CD4-positive, alpha-beta memory T cell (primary cell): ENCODE measurements at places on chromosomes 1 and 21.

- DNase-seq = no peak
Observed at GRCh38 chr1:116999596-116999995, 2.0 kb upstream of the CD101 start.

- DNase-seq = no peak
Observed at GRCh38 chr1:235834620-235835019, 32.1 kb downstream of the LYST start.

DNA sequence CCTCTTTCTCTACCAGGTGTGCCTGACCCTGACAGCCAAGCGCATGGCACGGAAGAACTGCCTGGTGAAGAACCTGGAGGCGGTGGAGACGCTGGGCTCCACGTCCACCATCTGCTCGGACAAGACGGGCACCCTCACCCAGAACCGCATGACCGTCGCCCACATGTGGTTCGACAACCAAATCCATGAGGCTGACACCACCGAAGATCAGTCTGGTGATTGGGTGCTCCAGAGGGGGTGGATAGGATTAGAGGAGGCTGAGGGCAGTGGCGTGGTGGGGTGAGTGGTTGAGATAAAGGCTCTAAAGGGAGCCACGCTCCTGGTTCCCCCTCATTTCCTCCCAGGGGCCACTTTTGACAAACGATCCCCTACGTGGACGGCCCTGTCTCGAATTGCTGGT lies 13.1 kb downstream of the ATP1A2 start:
- no peak for DNase-seq

- no peak for DNase-seq
Observed at GRCh38 chr1:35691080-35691479, 27.6 kb downstream of the C1orf216 start.

DNA sequence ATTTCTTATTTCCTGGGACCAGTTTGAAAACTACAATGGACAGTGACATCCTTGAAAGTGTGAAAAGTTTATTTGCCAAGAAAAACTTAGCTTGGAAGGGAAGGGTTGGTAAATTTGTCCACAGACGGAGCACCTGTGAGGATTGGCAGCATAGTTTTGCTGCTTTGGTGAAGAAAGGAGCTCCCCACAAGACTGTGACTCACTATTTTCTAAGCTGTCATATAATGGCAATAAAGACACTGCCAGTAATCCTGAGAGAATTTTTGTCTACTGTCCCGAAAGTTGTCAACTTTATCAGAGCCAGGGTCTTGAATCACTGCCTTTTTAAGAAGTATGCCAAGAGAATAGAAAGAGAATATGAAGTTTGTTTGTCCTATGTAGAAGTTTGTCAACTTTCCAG lies 230.8 kb downstream of the NEGR1 start:
- DNase-seq = no peak
